Cortex of kidney (tissue), 1 donor: ENCODE measurements at places on chromosomes 3 and 15.

DNA sequence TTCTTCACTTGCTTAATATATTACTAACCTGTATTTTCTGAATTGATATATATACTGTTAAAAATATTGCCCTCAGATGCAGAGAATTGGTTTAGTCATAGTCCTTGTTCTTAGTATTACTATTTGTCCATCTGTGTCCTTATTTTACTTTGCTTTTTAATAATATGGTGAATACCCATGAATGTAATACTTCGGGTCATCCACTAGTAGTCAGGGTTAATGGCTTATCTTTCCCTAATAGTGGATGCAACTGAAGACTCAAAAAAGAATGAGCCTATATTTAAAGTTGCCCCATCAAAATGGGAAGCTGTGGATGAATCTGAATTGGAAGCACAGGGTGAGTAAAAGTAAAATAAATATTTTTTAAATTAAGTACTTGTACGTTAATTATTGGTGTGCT is 36.5 kb downstream of the U2SURP start:
- DNase-seq = no peak

GRCh38 chr3:40999682-41000081 is 199.6 kb upstream of the CTNNB1 start:
- DNase-seq = no peak

GRCh38 chr3:48505968-48506504 is 2.1 kb upstream of the SHISA5 start:
- DNase-seq = no peak

- no peak for DNase-seq
Measured at GRCh38 chr3:24485511-24485910, 9.1 kb downstream of the THRB start.
